ENCODE measurements at places on chromosomes 4 and X.
A peak's percentile ranks its signal among the peaks of the same experiment; 100 is the strongest.

DNA sequence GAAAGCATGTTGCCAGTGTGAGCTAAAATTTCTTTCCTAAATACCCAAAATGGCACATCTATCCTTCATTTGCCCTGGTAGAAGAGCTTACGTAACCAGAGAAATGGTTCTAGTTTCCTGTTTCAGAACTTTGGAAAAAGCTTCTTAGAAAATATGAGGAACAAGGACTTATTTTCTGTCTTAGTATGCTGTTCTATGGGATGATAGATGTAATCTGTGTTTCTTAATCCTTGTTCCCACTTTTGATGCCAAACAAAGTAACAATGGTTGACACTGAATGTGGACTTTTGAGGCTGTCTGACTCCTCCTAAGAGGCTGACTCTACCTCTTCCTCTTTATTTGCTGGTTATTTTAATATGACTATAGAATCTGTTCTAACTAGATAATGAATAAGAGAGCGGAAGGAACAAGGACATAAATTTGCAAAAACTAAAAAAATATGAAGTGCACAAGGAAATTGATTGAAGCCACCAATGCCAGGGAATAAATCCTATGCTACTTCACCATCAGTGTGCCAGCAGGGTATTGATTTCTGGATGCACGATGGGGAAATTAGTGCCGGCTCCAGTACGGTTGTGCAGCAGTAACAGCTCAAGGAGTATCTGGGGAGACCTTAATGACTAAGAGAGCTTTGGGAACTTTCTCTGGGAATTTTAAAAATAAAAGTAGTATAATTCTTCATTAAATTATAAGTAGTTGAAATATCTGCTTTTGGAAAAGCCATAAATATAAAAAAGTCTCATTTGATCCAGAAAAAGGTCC is 39.4 kb upstream of the TET2 start:
- DNase-seq: no peak

DNA sequence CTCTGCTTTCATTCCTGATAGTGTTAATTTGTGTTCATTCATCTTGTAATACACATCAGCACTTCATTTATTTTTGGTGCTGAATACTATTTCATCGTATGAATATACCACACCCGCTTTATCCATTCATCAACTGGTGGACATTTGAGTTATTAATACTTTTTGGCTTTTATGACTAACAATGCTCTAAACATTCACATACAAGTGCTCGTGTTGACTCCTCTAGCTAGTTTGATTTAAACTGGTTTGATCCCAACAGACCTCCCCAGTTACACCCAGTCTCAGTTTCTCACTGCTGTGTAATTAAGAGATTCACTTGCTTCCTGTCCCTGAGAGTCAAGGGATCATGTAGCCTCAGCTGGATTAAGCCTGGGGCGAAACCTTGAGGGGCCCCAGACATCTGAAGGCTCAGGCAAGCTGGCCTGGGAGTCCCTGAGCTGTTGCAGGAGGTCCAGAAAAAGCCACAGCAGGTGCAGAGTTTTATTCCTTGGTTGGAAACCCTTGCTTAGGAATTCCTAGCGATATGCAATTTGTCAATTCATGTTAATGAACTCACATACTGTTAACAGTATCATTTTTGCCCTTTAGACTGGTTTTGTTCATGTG is 52.8 kb upstream of the CLDN24 start:
- no peak for DNase-seq

DNA sequence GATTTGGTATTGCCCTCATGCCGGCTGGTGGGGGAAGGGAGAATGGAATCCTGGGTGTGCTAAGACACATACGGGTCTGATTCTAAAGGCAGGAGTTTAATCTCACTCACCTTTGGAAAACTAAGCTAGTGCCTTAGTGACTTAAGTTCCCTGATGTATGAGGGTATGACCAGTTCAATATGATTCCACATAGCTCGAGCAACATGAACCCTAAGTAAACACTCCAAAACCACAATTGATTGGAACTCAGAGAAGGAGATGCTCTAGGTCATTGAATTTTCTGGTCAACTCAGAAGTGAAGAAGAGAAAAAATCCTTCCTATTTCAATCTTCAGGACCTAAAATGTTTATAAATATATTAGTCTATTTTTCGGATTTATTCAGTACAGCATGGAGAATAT is 420.1 kb upstream of the INTU start:
- no peak for DNase-seq

DNA sequence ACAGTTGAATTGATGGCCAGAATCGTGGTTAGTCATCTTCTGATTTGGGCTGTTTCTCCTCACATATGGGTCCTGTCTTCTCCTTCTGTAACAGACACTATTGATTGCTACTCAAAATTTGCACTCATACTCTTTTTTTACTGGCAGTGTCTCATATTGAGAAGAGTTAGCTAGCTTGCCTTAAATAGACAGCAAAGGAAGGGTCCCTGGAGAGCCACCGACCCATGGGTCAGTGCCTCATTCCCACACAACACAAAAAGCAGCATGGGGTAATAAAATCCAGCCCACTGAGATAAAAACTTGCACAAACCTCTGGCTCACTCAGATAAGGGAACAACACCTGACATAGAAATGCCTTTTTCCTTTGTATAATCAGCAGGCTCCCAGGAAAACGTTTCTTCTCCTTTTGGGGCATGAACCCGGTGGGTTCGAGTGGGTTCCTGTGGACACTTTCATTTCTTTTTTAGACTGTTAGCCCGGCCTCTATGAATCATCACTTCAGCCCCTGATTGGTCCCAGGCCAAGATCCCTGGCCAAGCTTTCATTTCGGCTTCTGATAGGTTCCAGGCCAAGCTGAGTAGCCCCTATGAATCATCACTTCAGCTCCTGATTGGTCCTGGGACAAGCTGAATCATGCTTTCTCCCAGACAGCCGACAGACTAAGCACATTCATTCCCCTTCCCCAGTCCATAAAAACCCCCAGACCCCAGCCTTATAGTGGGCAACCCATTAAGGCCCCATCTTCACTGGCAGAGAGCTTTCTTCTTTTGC is 408.1 kb downstream of the DCAF12L2 start:
- no peak for DNase-seq

DNA sequence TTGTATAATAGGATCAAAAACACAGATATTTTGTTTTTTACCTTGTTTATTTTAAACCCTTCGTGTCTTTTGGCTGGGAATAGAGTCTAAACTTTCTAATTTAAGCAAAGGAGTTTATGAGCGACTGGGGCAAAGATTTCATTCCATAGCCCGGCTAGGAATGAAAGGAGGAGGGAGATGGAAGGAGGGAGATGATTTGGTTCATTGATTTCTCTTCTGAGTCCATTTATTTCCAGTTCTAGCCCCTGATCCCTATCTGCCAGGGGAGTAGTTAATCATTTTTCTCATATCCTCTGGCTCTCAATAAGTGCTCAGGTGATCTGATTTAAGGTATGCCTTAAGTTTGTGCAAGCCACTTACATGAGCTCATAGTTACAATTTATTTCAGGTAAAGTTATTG is 120.0 kb downstream of the SPRY1 start:
- no peak for DNase-seq

GRCh38 chrX:40808203-40808602 is 72.9 kb upstream of the MED14 start:
- no peak for DNase-seq

- no peak for DNase-seq
These were observed 1.4 kb downstream of the AFAP1 start for GRCh38 chr4:7938266-7938608.

DNA sequence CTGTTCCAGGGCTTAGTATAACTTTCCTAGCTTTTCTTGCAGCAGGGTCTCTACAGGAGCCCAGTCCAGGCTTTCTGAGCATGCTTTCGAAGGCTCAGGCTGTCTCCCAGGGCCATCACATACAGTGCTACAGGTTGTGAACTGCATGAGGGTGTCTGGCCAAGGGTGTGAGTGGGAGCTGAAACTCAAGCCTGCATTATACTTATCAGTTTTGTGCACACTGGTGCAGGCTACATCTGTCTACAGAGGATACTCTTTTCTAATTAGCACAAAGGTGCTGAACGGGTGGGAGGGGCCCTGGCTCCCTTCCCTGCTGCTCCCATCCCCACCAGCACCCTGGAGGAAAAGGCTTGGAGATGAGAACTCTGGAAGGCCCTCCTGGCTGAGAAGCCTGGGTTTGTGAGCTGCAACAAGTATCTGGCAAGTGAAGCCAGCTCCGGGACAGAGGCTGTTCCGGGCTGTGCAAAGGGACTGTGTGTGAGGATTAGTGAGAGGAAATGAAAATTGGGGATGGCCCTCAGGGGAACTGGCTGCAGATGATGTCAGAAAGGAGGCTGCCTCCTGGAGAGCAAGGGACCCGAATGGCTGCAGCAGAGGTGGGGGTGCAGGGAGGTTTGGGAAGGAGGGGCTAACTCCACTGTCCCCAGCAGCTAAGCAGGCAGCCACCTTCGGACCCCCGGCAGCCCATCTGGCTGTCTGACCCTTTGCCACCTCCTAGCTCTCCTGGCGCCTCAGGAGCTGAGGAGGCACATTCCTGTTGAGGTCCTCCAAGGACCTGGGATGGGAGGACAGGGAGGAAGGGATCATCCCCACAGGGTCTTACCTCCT is 68.5 kb downstream of the EFNB1 start:
- DNase-seq: no peak

- DNase-seq: no peak
These were observed 29.2 kb downstream of the TBC1D9 start for GRCh38 chr4:140726776-140727500.

- no peak for DNase-seq
These were observed 58.0 kb downstream of the XAGE2 start for GRCh38 chrX:52426810-52427209.

DNA sequence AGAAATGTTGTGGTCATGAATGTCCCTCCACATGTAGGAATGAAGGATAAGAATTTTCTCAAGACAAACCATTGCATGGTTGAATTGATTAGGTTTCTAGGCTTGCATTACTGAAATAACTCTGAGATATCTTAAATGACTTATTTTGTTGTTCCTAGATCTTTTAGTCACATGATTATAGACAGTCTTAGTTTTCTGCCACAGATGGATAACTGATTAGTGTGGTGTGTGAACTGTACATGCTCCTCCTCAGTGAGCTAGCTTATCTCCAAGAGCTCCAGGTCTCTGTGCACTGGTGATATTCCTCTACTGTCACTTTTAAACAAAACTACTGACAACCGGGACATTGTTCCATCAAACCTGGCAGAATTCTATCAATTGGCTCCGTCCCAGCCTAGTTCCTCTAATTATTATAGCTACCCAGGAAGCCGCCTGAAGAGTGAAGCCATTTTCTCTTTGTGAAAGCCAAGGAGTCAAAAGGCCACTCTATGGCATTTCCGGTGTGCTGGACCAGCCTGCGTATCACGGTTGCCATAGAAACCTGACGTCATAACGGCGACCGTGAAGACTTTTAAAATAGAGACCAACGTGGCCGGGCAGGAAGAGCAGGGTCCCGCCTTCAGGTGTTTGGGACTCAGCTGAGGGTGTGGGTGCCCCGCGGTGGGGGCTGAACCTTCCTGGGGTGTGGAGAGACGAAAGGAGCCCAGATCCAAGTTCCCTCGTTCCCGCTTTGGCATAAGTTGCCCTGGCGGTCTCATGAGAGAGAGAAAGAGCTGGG is 28.1 kb downstream of the BEX3 start:
- peak; percentile 1 for DNase-seq

DNA sequence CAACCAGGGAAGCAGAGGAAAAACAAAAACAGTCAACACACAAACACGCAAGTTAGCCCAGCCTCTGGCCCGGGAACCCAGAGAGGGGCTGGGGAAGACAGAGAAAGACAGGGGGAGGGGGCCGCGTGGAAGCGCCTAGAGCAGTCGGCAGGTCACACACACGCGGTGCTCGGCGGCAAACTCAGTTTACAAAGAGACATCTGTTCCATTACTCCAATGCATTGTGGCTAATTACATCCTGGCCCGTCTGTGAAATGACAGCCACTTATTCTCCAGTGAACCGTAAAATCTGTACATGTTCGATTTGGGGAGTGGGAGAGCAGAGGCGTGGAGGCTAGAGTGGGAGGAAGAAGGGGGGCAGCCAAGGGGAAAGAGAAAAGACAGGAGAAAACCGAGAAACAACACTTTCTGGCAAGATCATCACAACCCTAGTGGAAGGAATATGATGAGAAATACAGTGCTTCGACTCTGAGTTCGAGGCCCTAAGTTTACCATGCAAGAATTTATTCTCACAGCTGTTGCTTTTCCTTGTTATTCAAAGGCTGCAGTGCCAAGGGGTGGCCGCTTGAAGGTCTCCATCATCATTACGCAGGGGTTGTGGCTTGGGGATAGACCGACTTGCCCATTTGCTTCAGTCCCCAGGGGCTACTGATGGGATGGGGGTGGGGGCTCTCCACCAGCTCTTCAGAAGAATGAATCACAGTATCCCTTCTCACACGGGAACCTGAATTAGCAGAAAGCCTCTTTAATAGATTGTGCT is 167.7 kb downstream of the MGST2 start:
- no peak for DNase-seq

DNA sequence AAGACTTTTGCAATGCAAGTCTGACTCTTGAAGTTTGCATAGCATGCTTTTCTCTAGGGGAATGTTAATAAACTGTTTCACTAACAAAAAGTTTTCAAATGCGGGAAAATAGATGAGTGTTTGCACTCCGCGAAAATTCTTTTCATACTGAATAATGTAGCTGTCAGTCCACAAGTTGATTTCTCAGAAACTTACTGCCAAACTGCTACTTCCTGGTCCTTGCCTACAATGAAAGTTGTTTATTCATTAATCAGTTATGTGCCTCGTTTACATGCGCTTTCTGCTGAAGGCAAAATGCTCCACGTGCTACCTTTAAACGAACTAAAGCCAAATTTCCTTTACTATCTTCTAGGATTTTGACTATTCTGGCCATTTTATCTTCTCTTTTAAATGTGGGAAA is 166.2 kb downstream of the MAGEB17 start:
- no peak for DNase-seq

GRCh38 chr4:57777876-57778275 is 667.7 kb upstream of the IGFBP7 start:
- DNase-seq: no peak

Data from activated CD4-positive, alpha-beta T cell treated with anti-CD3 and anti-CD28 coated beads, Interleukin-2, amount 50 U/mL, for 4 hours (primary cell).